ENCODE measurements at places on chromosomes 1 and 21.

GRCh38 chr1:34113887-34114286 is 51.1 kb downstream of the CSMD2 start:
- peak; percentile 32 for DNase-seq

DNA sequence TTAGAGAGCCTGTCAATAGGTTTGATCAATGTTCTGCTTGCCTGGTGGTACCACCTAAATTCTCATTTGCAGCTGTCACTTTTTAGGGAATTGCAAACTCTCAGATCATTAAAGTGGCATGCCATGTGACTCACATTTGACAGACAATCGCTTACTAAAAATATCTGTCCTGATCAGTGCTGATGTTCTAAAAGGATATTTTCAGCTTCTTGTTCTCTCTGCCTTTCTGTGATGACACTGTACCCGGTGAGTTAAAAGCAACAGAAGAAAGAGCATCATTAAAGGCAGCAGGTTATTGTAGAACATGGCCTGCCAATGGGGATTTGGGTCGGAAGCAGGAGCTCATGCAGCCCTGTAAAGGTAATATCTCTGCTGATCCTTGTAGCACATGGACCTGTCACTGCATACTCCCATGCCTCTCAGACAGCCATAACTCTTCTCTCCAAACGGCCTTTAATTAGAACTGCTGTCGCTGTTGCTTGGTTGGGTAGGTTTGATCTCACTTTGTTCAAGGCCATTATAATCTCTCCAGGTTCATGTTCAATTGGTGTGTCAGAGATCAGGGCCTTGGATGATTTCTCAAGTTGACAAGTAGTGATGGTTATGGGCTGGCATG is 441.3 kb upstream of the DEPDC1 start:
- no peak for DNase-seq

DNA sequence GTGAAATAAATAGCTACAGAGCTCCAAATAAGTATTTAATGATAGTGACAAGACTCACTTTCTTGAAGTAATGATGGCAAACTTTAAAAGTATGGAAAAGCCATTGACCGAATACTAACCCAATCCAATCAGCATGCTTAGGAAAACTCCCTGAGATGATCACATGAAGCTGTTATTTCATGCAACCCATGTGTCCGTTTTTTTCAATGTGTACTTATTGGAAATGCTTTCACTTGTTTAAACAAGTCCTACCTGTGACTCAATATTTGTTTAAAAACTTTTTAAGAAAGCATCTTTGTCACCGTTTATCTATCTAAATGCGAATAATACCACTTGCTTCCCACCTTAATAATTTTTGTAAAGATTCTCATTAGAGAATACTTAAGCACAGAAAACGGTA is 185.8 kb downstream of the NRIP1 start:
- no peak for DNase-seq

GRCh38 chr21:31921079-31921478 is 48.3 kb downstream of the HUNK start:
- DNase-seq, result no peak

All from HCT116 (cell line).